ENCODE measurements at places on chromosomes 1 and 21.

DNA sequence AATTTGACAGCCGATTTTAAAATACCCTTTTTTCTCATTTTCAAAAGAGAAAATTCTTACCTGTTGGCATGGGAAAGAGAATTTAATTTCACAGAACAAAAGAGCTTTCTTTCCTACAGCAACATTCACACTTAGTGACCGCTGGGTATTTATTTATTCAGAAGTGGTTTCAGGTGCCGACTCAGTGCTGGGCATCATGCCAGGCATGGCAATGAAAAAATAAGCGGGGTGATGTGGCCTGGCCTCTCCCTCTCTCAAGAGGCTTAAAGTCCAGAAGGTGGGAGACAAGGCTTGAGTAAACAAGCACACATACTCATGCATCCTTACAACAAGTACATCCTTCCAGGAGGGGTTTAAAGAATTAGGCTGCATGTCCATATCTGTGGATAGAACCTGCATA is 4.1 kb upstream of the PCP4 start:
- DNase-seq = peak; percentile 87

GRCh38 chr1:185058876-185059275 is 13.5 kb downstream of the RNF2 start:
- DNase-seq = no peak

DNA sequence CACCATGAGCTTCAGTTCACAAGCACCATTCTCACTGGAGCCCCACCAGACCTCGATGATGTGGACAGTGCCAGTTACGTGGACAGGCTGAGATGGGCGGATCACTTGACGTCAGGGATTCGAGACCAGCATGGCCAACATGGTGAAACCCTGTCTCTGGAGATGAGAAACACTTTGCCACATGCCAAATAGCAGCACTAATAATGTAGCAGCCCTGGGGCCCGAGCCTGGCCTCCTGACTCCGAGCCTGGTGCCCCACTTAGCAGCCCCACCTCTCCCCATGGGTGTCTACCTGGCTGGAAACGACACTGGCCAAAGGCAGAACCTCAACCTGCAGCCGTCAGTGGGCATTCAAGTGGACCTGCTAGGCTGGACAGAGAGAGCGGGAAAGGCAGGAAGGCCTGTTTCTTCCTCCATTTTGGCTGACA is 129.1 kb downstream of the TOMM20 start:
- no peak for DNase-seq

- peak; percentile 81 for DNase-seq
Measured at GRCh38 chr1:233394860-233395717, 67.6 kb downstream of the MAP3K21 start.

GRCh38 chr1:37148663-37149062 is 114.3 kb upstream of the GRIK3 start:
- no peak for DNase-seq

DNA sequence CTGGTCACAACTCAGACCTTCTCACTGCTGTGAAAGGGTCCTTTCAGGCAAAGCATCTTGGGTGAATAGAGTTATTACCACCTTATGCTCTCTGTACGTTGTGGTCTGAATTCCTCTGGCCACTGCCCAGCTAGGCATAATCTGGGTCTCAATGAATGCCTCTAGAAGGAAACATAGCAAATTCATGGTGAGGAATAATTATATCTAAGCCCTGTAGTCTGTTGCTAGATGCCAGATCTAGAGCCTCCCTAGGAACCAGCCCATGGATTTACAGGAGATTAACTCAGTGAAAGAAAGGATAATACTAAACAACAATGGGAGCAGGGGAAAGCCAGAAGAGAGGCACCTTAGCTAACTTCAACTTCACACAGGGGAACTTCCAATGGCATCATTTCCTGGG is 2.4 kb upstream of the COL11A1 start:
- peak; percentile 82 for DNase-seq

All from astrocyte of the hippocampus (primary cell).